ENCODE measurements at places on chromosomes 3 and 15.

DNA sequence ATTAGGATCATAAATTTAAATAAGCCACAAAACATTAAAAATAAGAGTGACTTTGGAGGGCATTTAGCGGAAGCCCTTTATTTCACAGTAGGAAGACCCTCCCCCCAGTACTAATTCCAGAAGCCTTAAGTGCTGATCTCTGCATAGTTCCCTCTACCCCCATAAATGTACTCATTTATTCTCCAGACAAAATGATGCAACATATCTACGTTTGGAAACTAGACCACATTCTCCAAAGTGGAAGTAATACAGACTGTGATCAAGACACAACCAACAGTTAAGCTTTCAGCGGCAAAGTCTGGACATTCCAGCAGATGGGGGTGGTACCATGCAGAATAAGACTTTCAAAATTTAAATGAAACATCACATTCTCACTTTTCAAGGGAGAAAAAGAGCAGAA is 44.8 kb upstream of the RPS17 start:
- DNase-seq = no peak

- no peak for DNase-seq
These were observed 775 bp downstream of the ARNT2 start for GRCh38 chr15:80404761-80405553.

- DNase-seq = no peak
These were observed 92.8 kb upstream of the TNFSF10 start for GRCh38 chr3:172616031-172616461.

GRCh38 chr15:57866149-57866736 is 159.7 kb downstream of the POLR2M start:
- DNase-seq = peak; percentile 35

- DNase-seq = no peak
These were observed 61.0 kb downstream of the TLE3 start for GRCh38 chr15:70036585-70037291.

GRCh38 chr15:78999636-79000035 is 54.8 kb upstream of the CTSH start:
- no peak for DNase-seq

- no peak for DNase-seq
These were observed 52.4 kb downstream of the TBL1XR1 start for GRCh38 chr3:177144922-177145321.

DNA sequence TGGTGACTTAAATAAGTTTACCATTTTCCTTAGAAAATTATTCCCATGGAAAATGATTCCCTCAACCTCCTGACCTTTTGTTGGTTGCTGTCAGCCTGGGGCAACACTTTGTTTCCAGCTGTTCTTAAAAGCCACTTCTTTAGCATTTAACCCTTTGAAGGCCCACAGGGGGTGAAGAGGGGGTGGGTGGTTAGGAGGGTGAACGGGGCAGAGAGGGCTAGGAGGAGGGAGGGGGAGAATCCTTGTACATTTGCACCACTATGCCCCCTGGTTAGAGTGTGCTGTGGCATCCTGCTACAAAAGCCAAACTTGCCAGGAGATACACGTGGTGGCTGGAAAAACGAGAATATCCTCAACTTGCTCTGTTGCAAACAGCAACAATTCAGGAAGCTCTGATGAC is 273.2 kb upstream of the RGMA start:
- no peak for DNase-seq

DNA sequence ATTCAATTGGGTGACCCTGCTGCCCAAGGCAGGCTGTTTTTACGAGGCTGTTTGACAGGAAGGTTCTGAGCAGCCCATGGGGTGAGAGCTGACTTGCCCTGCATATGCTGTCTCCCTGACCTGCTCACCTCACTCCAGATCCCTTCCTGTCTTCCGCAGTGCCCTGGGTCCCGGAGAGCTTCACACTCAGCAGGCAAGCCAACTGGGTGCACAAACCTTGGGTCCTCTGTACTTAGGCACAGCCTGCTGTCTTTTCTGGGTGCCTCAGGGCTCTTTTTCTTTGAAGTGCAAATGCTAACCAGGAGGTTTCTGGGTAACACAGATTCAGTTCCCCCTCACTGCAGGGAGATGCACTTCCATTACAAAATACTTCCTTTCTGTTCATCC is 32.8 kb downstream of the ZXDC start:
- no peak for DNase-seq

DNA sequence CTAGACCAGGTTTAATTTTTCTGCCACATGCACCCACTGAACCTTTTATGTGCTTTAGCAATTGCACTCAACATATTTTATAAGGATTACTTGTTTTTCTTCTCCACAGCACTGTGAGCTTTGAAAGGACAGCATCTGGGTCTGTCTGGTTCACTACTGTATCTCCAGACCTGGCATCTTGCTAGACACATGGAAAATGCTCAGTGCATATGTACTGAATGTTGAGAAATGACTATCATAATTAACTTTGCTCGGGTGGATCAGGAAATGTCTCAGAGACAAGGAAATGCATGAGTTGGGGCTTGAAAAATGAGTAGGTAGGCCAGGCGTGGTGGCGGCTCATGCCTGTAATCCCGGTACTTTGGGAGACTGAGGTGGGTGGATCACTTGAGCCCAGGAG is 40.2 kb downstream of the DOCK3 start:
- DNase-seq = no peak

DNA sequence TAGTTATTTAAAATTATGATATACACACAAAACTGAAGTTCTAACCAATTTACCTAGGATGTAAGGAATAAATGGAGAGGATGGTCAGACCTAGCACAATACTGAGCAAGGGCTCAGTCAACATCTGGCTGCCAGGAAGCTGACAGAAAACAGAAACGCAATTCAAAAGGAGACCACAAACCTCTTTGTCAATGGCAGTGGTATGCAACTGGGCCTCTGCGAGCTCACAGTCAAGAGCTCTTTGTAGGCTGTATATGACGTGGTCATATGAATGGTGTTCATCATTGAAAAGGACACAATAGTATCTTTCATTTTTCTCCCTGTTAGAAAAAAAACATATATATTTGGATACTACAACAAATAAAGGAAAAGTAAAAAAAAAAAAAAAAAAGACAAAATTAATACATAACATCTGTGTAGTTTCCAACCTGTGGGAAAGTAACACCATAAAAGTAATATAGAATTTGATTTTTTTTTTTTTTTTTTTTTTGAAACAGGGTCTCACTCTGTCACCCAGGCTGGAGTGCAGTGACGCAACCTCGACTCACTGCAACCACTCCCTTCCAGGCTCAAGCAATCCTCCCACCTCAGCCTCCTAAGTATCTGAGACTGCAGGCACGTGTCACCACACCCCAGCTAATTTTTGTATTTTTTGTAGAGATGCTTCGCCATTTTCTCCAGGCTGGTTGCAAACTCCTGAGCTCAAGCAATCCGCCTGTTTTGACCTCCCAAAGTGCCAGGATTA is 37.9 kb downstream of the UBR1 start:
- no peak for DNase-seq

GRCh38 chr15:37031198-37031597 is 69.2 kb downstream of the MEIS2 start:
- DNase-seq = no peak

DNA sequence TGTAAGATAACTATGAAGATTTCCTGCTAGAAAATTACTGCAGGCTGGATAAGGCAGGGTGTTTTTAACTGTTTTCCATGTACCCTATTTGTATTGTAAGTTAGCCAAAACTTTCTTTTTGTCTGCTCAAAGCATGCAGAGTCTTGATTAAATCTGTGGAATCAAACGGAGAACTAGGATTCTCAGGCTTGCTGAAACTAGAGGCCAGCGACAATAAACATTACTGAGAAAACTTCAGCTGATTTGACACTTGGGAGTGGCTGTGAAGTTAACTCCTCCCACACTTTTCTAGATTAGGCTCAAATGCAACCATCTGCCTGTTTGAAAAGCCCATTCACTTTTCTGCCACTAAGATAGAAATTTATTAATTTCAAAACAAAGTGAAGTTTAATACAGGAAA is 153.2 kb upstream of the FRMD4B start:
- DNase-seq = no peak

DNA sequence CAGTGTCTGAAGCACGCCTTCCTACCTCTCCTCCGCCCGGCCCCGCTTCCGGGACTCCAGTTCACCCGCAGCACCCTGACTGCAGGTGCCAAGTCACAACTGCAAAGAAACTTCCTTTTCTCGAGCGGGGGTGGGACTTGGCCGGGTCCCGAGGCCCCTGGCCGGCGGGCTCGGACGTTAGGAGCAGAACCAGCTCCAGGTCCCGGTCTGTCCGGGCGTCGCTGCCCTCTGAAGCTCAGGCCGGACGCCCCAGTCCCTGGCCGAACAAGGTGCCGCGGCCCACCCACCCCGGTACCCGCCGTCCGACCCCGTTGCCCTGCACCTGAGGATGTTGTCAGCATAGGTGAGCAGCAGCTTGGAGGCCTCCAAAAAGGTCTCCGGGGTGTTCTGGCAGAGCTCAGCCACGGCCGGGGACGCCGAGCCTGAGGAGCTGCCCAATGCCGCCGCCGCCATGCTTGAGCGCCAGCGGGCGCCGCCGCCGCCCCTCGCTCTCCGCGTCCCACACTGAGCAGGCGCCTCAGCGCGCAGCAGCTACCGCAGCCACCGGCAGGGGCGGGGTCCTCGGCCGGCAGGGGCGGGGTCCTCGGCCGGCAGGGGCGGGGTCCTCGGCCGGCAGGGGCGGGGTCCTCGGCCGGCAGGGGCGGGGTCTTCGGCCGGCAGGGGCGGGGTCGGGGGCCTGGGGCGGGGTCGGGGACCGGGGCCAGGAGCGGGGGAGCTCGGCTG is at the start of gene NGLY1:
NGLY1 (minus strand) TSS at position 506 of the 723 bp plus-strand sequence; CDS start at position 453, 53 bp downstream.
- peak; percentile 77 for DNase-seq

GRCh38 chr3:21484828-21485144 is 266.2 kb downstream of the ZNF385D start:
- DNase-seq = no peak

GRCh38 chr15:77617476-77618230 is 15.1 kb downstream of the LINGO1 start:
- no peak for DNase-seq

- no peak for DNase-seq
These were observed 398.6 kb downstream of the ZIC1 start for GRCh38 chr3:147807776-147808175.

GRCh38 chr3:144497452-144497851 is 525.8 kb downstream of the DIPK2A start:
- no peak for DNase-seq

DNA sequence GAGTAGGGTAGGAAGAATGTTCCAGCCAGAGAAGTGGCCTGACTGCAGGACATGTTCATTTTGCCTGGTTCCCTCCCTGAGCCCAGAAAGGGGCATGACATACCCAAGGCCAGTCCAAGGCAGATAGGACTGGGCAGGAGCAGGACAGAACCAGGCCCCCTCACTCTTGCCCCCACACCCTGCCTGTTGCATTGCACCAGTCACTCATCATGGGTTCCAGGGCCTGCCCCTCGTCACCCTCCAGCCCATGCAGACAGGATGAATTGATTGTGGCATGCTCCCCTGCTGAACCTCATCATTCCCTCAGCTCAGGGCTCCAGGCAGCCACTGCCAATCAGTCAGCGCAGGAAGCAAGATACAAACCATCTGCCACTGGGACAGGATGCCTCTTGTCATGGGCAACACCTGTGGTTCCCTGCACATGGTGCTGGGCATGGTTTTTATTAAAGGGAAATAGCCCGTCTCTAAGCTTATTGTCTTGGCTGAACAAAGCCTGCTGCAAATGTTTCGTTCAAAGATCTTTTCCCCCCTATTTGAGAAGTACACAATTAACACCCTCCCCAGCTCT is 48.9 kb downstream of the RASGRF1 start:
- DNase-seq = no peak

GRCh38 chr3:187450431-187451190 is 82.4 kb downstream of the RTP4 start:
- DNase-seq = no peak

DNA sequence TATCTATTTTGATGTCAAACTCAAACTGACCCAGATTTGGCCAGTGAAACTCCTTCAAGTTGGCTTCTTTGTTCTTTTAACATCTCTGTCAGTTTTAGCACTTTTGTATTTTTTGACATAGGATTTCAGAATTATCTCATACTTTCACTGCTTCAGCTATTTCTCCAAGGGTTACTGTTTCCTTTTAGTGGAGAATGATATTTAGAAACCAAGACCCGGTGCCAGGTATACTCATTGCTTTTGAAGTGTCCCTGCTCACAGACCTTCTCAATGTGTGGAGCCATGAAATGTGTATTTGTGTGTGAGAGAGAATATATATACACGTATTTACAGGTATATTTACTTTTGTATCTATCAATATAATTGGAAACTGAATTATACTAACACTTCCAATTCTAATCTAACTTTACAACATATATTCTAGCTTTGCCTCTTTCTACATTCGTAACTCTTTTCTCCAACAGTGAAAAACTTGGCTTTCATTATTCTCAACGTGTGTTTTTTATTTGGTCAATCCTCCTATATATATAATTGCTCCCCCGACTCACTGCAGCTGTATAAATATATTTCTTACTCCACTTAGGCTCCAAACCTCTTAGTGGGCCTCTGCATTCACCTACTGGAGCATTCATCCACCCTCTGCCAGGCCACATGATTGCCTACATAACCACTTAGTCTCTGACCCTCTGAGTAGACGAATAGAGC is 54.0 kb downstream of the OTOL1 start:
- DNase-seq = no peak

DNA sequence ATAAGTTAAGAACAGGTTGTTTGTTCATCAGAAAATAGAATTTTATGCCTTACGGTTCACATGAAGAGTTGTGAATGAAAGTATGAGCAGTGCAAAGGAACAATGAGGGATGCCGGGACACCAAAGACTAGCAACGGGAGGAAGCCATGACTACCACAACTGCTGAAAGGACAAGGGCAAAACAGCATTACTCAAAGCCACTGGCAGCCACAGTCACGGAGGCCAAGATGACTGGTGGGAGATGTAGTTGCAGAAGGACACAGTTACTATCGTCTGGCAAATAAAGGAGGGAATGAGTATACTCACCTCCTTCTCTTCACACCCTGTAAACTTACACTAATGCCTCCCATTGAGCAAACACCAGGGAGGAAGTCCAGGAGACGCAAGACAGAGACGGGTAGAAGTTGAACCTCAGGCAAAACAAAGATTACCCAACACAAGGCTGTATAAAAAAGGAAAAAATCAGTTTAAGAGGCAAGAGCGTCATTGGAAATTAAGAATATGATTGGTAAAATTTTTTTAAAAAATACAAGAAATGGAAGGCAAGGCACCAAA is 675.5 kb downstream of the FHIT start:
- DNase-seq = no peak

- DNase-seq = no peak
These were observed 13.2 kb upstream of the THRB start for GRCh38 chr3:24507776-24508422.

GRCh38 chr3:102078854-102079808 is 229.8 kb downstream of the NFKBIZ start:
- no peak for DNase-seq

- DNase-seq = no peak
These were observed 16.9 kb downstream of the ACKR2 start for GRCh38 chr3:42826141-42826540.

DNA sequence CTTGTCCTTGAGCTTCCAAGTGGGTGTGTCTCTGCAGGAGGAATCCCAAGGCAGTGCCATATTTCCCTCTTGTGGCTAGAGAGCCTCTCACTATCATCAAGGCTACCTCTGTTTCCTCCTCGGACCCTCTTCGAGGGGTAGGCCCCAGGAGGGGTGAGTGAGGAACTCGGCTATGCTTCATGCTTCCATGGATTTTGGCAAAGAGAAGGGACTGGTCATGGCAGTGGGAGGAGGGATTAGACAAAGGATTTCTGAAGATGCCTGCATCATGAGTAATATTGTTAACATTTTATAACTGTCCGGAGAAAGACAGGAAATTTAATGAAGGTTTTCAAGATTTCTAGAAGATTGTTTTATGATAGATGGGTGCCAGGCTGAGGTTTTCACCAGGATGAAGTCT is 241.5 kb downstream of the CLSTN2 start:
- DNase-seq = no peak

- no peak for DNase-seq
These were observed 8.9 kb upstream of the FAM131A start for GRCh38 chr3:184328516-184328915.

Measured in stimulated activated CD4-positive, alpha-beta T cell treated with anti-CD3 and anti-CD28 coated beads, Interleukin-12 subunit alpha, Interleukin-12 subunit beta, amount 100 ng/mL, for 48 hours (primary cell).